ENCODE measurements at places on chromosomes 2 and 18. TPM values are rescaled to one million over a fixed set of nuclear protein-coding genes. Genes with fewer than 3 reads are reported as not detected.

GRCh38 chr18:52403291-52404021 is 63.5 kb downstream of the DCC start:
- no peak for DNase-seq

GRCh38 chr2:182937870-182938269 is 71.4 kb upstream of the FRZB start:
- no peak for DNase-seq

Gene ANTXR1
- polyA plus RNA-seq, result 85.4 TPM

Gene SLC5A7
- polyA plus RNA-seq, result 0.09 TPM

GRCh38 chr2:148989882-148990493 is 48.5 kb upstream of the LYPD6B start:
- DNase-seq, result peak; percentile 60

Data from right lung (tissue), 10 donors.